ENCODE measurements at places on chromosomes 7 and 10.
A peak's percentile ranks its signal among the peaks of the same experiment; 100 is the strongest.

- DNase-seq: no peak
Observed at GRCh38 chr7:12719981-12720865, 32.8 kb downstream of the ARL4A start.

- DNase-seq: no peak
Observed at GRCh38 chr10:35743851-35744250, 101.8 kb upstream of the FZD8 start.

GRCh38 chr7:41046776-41047175 lies 656.1 kb downstream of the INHBA start:
- no peak for DNase-seq

DNA sequence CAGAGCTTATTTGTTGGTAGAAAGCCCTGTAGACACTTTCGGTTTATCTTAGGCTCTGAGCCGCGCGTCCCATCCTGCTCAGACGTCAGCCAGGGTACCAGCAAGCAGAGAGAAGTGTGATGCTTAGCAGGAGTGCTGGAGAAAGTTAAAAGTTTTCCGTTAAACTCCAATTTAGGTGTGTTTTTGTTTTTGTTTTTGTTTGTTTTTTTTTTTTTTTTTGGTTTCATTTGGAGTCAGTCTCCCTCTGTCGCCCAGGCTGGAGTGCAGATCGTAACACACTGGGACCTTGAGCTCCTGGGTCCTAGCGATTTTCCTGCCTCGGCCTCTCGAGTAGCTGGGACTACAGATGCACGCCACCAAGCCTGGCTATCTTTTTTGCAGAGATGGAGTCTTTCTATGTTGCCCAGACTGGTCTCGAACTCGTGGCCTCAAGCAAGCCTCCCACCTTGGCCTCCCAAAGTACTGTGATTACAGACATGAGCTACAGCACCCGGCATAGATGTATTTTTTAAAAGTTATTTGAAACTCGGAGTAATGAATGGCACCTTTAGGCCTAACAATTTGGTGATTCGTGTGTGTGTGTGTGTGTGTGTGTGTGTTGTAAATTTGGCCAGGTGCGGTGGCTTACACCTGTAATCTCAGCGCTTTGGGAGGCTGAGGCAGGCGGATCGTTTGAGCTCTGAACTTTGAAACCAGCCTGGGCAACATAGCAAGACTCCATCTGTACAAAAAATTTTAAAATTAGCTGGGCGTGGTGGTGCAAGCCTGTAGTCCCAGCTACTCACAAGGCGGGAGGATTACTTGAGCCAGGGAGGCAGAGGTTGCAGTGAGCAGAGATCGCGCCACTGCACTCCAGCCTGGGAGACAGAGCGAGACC lies 1.3 kb upstream of the HIP1 start:
- DNase-seq: no peak

GRCh38 chr10:77297393-77297739 lies 340.2 kb downstream of the KCNMA1 start:
- DNase-seq: no peak

- DNase-seq: no peak
Observed at GRCh38 chr10:100847440-100847839, 65.3 kb upstream of the SLF2 start.

GRCh38 chr7:138625849-138626230 lies 75.3 kb downstream of the SVOPL start:
- no peak for DNase-seq

GRCh38 chr10:49751636-49752510 lies 10.2 kb downstream of the OGDHL start:
- DNase-seq: no peak

DNA sequence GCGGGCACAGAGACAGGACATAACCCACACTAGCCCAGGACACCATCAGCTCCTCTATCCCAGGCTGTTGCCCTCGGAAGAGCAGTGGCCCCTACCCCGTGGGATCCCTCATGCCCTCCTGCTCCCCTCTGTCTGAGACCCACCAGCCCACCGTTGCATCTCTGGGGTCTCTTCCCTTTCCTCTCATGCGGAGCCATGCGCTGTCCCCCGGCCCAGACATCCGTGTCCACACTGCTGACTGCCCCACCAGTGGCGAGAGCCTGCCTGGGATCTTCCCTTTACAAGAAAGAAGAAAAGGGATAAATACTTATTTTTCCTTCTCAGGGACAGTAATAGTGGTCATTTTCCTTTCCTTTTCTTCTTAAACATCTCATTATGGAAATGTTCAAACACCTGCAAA lies 115.4 kb downstream of the WDR37 start:
- no peak for DNase-seq

DNA sequence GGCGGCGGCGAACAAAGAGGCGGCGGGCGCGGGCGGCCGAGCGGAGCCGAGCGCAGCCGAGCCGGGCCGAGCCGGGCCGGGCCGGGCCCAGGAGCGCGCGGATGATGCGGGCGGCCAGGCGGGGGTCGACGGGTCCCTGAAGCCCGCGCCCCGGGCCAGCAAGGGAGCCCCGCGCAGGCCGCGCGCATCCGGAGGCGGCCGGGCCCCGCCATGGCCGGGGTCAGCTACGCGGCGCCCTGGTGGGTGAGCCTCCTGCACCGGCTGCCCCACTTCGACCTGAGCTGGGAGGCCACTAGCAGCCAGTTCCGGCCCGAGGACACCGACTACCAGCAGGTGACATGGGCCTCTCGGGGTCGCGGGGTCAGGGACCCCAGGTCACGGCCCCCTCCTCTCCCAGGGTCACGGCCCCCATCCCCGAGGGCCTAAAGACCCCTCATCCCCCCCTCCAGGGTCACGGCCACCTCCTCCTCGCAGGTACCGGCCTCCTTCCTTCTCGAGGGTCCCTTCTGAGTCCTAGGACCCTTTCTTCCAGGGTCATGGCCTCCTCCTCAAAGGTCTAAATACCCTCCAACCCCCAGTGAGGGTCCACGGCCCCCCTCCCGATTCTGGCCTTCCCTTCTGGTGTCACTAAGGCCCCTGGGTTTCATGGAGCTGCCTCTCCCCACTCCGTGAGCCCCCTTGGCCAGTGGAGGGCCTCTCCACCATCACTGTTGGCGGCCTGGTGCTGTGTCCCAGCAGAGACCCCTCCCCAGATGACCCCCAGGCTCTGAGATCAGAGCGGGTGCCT lies at the start of gene TTYH3:
TSS of gene TTYH3 (plus strand) at position 41 of the 787 bp plus-strand sequence. CDS start at position 211, 170 bp downstream.
- DNase-seq: no peak

- no peak for DNase-seq
Observed at GRCh38 chr10:98270073-98270740, 2.2 kb upstream of the LOXL4 start.

DNA sequence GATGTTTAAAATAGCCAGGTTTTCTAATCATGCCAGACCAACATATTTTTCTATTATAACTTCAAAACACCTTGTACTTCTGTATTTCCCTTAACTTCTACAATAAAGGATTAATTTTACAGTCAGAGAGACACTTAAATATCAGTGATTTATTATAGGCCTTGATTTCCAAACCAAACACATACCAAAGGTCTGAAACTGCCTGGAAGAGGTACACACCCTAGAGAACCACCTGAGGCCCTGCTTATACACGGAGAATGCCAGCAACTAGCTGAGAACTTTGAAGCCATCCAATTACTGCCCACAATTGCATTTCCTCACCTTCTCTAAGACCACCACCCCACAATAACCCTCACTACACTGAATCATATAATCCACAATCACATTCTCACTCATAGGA lies 4.9 kb downstream of the CCDC6 start:
- DNase-seq: no peak

DNA sequence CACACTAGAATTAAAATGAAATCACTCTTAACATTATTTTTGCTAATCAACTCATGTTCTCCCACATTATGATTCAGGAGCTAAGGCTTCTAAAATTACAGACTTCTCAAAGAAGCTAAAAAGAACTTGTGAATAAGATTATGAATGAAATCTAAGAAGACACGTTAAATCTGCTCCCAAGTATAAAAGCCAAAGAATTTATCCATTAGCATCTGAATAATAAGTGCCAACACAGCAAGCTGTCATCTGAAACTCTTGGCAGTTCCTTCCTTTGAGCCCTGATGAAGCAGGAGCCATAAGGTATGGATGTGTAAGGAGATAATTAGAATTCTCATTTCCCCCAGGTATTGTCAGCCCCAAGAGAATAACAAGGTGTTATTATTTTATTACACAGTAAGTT lies 50.3 kb downstream of the TPK1 start:
- no peak for DNase-seq

DNA sequence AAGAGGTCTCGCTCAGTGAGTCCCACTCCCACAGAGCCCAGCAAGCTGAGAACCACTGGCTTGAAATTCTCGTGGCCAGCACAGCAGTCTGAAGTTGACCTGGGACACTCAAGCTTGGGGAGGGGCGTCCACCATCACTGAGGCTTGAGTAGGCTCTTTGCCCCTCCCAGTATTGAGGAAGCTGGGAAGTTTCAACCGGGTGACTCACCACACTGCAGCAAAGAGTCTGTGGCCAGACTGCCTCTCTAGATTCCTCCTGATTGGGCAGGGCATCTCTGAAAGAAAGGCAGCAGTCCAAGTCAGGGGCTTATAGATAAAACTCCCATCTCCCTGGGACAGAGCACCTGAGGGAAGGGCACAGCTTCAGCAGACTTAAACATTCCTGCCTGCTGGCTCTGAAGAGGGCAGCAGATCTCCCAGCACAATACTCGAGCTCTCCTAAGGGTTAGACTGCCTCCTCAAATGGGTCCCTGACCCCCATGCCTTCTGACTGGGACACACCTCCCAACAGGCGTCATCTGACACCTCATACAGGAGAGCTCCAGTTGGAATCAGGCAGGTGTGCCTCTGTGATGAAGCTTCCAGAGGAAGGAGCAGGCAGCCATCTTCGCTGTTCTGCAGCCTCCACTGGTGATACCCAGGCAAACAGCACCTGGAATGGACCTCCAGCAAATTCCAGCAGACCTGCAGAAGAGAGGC lies 970.9 kb upstream of the LRRN3 start:
- DNase-seq: no peak

DNA sequence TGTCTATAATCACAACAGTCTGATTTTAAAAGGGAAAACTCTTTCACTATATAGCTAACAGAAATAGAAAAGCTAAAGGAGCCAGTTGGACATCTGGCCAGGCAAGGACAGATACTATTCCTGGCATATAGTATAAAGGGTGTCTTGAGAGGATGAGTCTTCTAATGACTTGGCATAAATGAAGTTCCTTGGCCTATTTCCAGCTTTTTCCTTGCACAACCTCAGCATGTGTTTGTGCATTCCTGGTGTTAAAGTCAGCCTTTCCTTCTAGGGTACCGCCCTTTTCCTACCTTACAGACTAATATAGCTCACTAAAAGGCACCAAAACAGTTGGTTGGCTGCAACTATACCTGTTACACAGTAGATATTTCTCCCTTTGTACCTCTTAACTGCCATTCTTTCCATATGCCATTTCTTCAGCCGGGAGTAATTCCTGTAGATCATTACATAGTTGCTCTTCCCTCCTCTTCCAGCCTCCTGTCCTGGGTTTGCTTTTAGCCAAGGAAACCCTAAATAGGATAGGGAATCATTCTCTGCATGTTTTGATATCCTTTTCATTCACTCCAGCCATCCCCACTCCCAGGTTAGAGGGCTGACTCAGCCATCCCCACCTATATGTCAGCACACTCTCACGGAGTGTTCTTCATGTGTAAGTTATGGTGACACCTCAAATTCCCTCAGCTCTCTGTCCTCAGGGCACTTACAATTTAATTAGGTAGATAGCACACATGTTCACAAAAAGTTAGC lies 102.1 kb upstream of the MDFIC start:
- no peak for DNase-seq

GRCh38 chr10:4215963-4216575 lies 431.1 kb upstream of the KLF6 start:
- DNase-seq: no peak

GRCh38 chr10:44920252-44920651 lies 9.1 kb downstream of the TMEM72 start:
- no peak for DNase-seq

DNA sequence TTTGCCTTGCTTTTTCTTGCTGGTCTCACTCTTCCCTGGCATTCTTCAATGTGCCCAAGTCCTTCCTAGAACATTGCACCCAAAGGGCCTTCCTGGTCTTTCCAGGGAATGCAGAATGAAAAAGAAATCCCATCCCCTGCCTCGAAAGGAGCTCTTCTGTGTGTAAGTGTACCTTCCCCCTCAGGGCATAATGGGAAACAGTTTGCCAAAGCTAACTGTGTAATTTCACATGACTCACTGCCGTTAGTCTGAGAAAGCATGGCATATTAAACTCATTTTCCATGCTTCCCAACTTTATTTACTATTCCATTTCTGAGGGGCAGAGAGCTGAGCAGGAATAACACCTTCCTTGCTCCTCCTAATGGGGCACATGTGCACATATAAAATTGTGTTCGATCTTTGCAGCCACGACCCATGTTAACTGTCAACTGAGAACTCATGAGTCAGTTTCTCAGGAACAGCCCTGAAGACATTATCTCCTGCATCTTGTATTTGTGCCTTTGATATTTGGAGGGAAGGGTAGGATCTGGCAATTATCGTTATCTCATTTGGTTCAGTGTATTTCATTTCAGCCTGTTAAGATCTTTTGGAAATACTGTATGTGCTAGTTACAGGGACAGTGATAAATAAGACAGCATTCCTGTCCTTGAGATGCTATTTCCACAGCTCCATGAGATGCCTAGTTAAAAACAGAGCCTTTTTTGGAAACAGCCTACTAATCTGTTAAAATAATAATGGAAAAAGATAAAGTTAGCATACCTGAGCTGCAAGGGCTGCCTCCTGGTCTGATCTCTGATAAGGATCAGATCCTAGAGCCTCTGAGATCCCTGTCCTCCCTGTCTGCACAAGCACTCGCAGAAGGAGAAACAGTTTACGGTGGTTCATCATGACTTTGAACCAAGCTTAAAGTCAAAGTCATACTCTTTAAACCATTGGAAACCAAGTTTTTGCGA lies 42.3 kb downstream of the IKZF1 start:
- DNase-seq: no peak

GRCh38 chr7:1516586-1517251 lies 12.5 kb upstream of the INTS1 start:
- DNase-seq: no peak

GRCh38 chr10:5630112-5630436 lies 36.3 kb downstream of the ASB13 start:
- no peak for DNase-seq

DNA sequence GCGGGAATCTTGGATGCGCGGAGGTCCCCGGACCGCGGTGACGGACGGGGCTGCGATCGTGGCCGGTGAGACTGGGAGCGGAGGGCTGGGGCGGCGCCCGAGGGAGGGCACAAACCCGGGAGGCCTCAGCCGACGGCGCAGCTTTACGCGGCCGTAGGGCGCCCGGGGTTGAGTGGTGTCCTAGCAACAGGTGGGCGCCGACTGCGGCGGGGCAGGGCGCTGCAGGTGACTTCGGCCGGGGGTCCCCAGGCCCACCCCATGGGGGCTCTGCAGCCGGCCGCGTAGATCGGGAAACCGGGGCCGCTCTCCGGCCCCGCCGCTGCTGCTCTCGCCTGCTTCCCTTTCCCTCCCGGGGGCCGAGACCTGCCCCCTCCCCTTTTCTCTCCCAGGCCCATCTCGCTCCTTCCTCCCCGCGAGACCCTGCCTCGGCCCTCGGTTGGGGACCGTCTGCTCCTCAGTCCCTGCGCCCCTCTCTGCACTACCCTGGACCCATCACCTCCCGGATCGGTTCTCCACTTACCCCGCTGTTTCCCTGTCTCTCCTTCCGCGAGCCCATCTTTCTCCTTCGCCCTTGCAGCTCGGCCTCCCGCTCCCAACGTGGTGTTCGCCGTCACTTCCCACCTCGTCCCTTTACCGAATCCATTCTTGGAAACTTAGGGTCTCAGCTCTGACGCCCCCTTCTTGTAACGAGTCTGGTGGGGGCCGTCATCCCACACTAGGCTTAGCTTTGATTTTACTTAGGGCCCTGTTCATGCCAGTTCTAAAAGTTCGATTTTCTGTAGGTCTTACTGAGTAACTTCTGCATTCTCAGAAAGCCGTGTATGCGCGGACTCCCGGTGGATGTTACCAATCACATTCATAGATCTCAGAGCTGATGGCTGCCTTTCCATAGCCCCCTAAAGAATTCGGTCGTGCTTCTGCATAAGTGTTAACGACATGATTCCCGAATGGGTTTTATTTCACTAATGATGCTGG lies 18.5 kb upstream of the ACBD5 start:
- DNase-seq: peak; percentile 43

All from progenitor cell of endocrine pancreas (in vitro differentiated cells).